ENCODE measurements at places on chromosomes 11 and 22. TPM values are rescaled to one million over a fixed set of nuclear protein-coding genes. Genes with fewer than 3 reads are reported as not detected.

DEFB131B gene
- not detected for total RNA-seq

ASPHD2 gene
- 1.0 TPM for total RNA-seq

ESAM gene
- total RNA-seq, result 17.6 TPM

THAP7 gene
- 44.4 TPM for total RNA-seq

DRICH1 gene
- not detected for total RNA-seq

DNA sequence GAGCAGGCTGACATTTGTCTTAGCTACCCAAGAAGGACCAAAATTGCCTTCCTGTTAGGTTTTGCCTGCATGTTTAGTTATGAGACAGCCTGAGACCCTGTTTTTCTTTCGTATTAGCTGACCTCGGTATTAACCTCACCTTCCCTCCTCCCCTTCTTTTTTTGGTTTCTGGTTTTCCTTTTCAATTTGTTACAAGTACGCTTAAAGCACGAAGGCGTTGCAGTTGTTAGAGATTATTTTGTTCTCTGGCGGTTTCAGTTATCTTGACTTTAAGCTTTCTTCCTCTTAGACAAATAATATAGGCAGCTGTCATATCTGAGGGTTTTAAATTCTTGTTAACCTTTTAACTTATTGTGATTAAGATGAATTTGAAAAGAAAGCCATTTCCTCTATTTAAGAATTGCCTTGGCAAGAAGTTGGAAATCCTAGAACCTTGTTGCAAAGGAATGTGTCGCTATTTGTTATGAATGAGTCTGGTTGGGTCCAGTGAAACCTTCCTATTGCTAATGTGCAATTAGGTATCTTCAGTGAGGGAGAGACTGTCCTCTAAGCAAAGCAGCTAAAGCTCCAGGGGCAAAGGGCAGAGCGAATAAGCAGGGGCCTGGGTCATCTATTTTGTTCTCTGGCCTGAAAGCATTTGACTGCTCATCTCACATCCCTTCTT is 45.7 kb downstream of the PACS1 start:
- H3K4me3 ChIP-seq, result no peak overlapping the region
- no peaks in the 10 kb centered on the region for H3K27me3 ChIP-seq
- no peak overlapping the region for H3K27ac ChIP-seq
- no peaks in the 10 kb centered on the region for H3K36me3 ChIP-seq
- H3K4me1 ChIP-seq, result peaks cover 2% of the 10 kb centered on the region
- ATAC-seq, result no peak

DNA sequence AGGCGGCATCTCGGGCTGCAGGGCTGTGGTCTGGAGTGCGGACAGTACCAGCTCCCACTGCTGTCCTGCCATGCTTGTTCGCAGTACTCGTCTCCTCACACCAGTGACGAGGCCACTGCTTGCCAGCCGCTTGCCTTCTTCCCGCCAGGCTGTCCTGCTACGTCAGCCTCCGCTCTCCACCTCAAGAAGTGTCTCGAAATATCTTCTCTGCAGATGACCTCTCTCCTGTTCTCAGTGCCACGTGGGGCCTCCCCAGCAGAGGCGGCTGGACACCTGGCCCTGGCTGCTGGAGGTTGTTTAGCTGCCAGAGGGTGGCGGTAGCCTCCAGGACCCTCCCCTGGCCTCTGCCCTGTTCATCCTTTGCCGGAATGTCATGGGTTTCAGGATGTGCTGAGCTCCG is 3.1 kb upstream of the CCDC188 start:
- H3K27ac ChIP-seq, result no peak overlapping the region
- no peak overlapping the region for H3K4me3 ChIP-seq
- peaks cover 40% of the 10 kb centered on the region for H3K27me3 ChIP-seq
- ATAC-seq, result no peak

DNA sequence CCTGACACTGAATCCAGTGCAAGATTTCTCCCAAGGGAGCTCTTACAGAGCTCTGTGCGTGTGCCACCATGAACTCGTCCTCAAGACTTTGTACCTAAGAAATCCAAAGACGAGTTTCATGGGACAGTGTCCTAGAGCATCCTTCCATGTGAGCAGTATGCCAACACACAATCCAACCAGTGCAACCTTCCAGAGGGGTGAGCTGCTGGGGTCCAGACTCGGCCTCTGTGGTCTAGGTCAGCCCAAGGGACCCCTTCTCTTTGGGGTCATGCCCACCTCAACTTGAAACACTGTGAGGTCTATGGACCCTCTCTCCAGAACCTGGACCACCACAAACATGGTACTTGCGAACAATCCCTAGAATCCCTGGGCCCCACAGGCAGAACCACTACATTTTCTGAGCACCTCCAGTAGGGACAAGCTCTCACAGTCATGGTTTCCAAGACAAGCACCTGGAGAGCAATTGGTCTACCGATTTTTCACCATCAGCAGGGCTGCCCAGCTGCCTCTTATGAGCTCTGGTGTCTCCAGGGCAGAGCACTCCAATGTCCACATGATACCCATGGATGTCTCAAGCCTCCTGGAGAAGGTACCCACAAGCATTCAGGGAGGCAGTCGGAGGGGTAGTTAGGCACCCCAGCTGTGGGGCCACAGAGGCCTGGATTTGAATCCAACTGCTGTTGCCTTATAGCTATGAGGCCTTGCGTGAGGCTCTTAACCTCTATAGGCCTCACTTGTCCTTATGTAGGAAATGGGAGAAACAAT is 7.7 kb downstream of the CHST1 start:
- ATAC-seq, result no peak
- H3K27ac ChIP-seq, result no peak overlapping the region
- H3K27me3 ChIP-seq, result peaks cover 74% of the 10 kb centered on the region
- no peaks in the 10 kb centered on the region for H3K36me3 ChIP-seq
- no peak overlapping the region for H3K4me3 ChIP-seq

- no peak overlapping the region for H3K4me3 ChIP-seq
- ATAC-seq, result no peak
- H3K4me1 ChIP-seq, result no peaks in the 10 kb centered on the region
- H3K36me3 ChIP-seq, result no peaks in the 10 kb centered on the region
- no peak overlapping the region for H3K27ac ChIP-seq
Observed at GRCh38 chr11:2515401-2516275, 70.8 kb downstream of the KCNQ1 start.

DNA sequence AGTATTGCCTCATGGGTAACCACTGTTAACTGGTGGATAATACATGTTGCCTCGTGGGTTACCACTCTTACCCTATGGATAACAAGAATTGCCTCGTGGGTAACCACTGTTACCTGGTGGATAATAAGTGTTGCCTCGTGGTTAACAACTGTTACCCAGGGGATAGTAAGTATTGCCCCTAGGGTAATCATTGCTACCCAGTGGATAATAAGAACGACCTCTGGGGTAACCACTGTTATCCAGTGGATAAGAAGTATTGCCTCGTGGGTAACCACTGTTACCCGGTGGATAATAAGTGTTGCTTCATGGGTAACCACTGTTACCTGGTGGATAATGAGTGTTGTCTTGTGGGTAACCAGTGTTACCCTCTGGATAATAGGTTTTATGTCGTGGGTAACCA is 28.1 kb upstream of the NXPE4 start:
- ATAC-seq, result no peak
- H3K4me1 ChIP-seq, result no peaks in the 10 kb centered on the region
- H3K27me3 ChIP-seq, result no peaks in the 10 kb centered on the region
- H3K36me3 ChIP-seq, result no peaks in the 10 kb centered on the region

All from gastroesophageal sphincter (tissue), 4 donors.